ENCODE measurements at places on chromosomes 1 and 21. TPM values are rescaled to one million over a fixed set of nuclear protein-coding genes. Genes with fewer than 3 reads are reported as not detected.

The DHDDS gene
- 18.1 TPM for polyA plus RNA-seq

The DNAJC6 gene
- 2.4 TPM for polyA plus RNA-seq

The GJC2 gene
- 6.3 TPM for polyA plus RNA-seq

- no peak for DNase-seq
Measured at GRCh38 chr1:175124861-175125260, 57.2 kb downstream of the TNN start.

- no peak for DNase-seq
Measured at GRCh38 chr1:238789916-238790667, 596.3 kb upstream of the CHRM3 start.

GRCh38 chr1:244758708-244759107, 76.8 kb upstream of the COX20 start:
- DNase-seq = no peak

DNA sequence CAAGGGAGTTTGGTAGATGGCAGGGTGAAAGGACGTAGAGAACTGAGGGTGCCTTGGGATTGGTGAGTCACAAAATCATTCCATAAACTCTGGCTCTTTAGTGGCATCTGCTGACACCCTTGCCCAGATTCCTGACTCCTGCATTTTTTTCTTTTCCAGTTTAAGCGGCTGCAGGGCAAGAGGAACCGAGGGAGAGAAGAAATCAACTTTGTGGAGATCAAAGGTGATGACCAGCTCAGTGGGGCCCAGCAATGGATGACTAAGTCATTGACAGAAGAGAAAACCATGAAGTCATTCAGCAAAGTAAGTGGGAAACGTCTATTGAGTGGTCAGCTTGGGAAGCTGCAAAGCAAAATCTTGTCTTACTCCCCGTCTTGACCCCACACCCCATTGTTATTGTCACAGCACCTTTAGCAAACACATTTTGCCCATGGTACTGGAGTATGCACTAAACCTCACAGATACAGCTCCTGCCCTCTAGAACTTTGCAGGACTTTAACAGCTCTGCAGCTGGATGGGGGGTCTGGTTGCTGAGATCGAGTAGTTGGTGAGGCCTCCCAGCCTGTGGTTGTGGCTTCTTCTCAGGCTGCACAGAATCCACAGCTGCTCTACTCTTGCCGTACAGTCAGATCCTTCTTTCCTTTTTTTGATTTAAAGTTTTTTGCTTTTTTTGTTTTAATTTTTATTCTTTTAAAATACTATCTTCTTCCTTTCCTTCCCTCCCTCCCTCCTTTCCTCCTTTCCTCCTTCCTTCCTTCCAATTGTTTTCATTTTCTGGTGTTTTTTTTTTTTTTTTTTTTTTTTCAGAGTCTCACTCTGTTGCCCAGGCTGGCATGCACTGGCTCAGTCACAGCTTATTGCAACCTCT, 21.9 kb downstream of the SH2D2A start:
- DNase-seq = no peak

DNA sequence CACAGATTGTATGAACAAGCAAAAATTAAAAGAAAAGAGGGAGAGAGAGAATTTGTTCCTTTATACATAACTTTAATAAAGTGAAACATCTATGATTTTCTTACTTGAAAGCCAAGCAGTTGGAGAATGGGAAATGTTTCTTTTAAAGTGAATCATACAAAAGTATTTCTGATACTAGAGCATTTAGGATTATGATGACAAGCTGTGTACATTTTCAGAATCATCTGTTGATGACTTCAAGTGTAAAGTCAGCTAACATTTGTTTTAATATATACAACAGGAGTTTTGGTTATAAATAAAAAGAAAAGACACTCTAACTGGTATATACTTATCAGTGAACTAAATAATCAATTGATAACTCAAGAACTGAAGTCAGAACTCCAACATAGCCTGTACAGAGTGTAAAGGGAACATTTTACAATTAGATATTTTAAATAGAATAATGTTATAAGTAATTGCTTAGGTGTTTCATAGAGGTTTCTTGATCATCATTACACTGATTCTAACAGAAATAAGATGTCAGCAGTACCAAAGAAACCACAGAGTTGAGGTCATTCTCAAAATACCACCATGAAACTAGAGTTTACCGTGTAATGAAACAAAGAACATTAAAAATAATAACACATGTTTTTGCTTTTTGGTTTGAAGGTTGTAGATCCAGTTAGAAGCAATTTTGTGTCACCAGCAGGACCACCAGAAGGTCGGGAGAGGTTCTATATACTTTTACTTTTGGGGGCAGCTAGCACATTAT, 103.4 kb downstream of the COL24A1 start:
- DNase-seq = no peak

GRCh38 chr1:44315521-44315920, 39.5 kb downstream of the ERI3 start:
- no peak for DNase-seq

DNA sequence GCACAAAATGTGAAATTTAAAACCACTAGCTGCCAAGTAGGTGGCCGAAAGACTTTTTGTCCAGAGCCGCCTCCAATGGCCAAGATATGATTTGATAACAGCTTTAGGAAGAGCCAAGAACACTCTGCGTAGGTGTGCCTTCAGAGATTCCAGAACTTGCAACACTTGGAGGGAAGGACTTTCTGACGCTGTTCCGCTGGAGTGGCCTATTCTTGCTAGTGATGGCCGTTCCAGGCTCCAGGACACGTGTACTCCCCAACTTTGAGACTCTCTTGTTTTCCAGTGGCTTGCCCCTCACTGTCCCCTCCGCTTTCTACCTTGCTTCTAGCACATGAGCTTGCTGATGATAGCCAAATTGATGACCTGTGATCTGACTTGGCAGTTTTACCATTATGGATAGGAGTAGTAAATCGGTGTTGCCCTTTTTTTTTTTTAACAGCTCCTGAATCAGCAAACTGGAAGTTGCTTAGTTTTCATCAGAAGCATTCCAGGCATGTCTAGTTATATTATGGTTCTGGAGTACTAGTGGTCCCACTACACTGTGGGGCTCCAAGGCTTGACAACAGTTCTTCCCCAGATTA, 1.0 kb downstream of the PRDX6 start:
- DNase-seq = peak; percentile 70

GRCh38 chr1:164651351-164651951, 92.5 kb downstream of the PBX1 start:
- DNase-seq = no peak

DNA sequence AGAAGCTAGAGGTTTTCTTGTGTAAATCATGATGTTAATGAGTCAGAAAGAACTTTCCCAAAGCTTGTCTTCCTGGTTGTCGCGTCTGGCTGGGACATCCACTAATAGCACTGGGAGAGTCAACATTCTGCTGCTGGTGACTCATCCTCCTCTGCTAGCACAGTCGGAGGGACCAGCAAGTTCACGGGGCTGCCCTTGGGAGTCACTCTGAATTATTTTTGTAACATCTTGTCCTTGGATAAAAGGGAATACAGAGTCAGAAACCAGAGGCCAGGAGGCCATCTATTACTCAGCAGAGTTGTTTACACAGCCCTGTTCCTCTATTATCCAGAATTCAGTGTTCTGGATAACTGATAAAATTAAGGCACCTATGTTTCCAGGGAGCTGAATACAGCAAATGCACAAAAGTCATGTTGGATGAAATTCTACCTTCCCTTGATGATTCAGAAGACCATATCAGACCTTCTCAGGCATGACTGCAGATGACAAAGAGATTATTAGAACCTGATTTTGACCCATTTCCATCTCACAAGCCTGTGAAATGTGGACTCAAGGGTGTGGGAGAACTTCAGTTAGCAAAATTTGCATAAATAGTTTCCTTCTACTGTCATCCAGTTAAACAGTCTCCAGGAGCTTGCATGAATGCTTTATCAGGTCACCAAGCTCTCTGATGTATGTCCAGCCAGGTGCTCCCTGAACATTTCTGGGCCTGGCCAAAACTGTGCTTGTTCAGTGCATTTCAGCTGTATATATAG, 68.1 kb downstream of the JAK1 start:
- DNase-seq = peak; percentile 23

- no peak for DNase-seq
Measured at GRCh38 chr1:97138515-97139032, 417.0 kb downstream of the PTBP2 start.

- DNase-seq = no peak
Measured at GRCh38 chr1:207847116-207847515, 63.8 kb downstream of the CD34 start.

All from muscle of arm (tissue), 14 donors.